ENCODE measurements at places on chromosomes 4 and X.

GRCh38 chrX:31336419-31336818 lies 264.6 kb upstream of the FTHL17 start:
- DNase-seq: no peak

- no peak for DNase-seq
These were observed 66.0 kb upstream of the STOX2 start for GRCh38 chr4:183838987-183839712.

DNA sequence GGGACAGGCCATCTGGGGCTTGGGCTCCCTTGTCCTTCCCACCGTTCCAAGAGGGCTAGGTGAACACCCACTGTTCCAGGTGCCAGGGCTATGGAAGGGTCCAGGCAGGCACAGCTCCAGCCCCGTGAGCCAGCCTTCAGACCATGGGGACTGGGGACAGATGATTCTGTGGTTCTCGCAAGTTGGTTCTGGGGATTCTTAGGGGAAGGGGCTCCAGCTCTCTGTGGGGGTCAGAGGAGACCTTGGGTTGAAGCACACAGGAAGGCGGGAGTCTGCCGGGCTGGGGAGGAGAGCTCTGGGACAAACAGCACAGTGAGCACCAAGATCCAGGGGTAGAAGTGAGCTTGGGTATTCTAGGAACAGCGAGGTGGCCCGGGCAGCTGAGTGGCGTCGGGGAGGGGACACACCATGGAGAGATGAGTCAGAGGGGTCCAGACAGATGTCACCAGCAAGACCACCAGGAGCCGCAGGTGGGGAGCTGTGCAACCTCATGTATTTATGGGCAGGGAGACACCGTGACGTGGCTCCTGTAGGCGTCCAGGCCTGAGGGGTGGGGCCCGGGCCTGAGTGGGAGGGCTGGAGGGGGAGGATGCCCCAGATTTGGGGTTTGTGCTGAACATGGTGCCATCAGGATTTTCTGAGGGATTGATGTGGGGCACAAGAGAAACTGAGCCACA lies 48.8 kb upstream of the HMX1 start:
- DNase-seq: no peak

DNA sequence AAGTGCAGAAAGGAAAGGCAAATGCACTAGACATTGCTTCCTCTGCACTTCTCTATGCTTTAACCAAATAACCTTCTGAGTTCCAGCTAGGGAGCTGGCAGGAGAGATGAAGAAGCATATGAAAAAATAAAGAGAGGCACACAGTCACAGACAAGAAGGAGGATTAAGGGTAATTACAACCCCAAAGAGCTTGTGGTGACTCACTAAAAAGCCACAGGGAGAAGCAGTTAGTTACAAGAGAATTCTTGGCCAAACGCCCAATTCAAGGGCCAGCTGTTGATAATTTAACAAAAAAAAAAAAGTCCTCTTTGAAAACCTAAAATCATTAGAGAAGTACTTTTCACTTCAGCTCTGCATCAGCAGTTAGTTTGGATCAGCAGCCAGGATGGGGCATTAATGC lies 478.0 kb downstream of the KCNIP4 start:
- peak; percentile 18 for DNase-seq

DNA sequence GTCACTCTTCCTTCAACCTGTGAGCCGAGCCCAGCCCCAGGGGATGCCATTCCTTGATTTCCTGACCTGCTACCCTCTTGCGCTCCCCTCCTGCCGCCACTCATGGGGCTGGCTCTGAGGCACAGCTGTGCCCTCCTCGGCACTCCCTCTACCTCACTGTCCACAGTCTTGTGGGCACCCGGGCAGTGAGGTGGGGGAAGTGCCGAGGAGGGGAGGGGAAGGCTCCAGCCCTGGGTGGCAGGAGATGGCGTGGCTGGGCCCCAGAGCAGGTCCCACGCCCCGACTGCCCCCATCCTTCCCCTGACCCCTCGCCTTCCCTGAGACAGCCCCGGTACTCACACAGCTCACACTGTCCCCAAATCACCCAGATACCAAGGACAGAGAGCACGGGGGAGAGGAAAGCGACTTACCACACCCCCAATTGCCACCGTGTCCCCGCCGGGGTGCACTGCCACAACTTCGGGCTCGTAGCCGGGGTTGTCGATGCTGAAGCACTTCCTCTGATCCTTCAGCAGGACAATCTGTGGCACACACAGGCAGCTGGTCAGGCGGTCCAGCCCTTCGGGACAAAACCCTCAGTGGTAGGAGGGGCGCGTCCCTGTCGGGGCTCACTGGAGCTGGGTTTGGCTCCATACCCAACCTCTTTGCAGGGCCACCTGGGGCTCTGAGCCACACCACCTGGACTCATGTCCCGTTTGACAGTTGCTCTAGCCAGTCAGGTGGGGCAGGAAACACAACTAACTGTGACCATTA lies 37.9 kb downstream of the WDR1 start:
- no peak for DNase-seq

DNA sequence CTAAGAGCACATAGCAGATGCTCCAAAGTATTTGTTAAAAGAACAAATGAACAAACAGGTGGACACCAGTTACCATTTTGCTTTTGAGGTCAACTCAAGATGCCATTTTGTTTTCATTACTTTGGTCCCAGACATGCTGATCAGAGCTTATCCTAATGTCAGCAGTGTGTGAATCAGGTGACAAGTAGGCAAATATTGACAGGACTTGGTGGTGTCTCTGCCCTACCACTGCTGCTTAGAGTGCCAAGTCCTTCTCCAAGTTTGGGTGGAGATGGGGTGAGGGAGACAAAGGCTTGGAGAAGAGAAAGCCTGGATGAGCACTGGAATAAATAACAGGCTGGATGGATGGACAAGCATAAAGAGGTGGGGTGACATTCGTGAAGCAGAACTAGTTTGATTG lies 38.7 kb downstream of the MID1IP1 start:
- no peak for DNase-seq

- DNase-seq: no peak
These were observed 82.6 kb downstream of the SCD5 start for GRCh38 chr4:82715731-82716617.

DNA sequence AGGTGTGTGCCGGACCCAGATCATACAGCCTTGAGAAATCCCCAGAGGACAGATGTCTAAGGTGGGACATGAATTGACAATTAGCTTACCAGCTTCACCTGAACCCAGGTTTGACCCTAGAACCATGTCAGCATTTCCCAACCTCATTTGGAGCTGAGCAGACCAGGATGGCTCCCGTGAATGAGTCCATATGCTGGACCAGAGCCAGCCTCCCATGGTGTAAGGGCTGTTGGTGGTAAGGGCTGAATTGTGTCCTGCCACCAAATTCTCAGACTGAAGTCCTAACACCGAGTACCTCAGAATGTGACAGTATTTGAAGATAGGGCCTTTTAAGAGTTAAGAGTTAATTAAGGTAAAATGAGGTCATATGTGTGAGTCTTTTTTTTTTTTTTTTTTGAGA lies 88.3 kb downstream of the SLC34A2 start:
- DNase-seq: no peak

DNA sequence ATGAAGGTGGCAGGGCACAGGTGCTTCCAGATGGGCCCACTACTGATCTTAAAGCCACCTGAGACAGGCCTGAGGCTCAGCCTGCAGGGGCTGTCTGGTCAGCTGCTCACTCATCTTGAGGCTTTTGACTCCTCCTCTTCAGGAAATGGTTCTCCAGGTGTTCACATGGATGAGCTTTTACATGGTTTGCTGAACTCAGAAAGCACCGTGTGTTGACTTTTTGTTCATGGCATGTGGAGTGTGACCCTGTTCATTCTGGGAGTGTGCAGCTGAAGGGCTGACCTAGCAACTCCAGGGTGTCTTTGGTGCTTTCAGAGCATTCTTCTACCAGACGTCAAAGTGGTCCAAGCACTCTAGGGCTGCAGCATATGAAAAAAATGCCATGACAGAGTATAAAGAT lies 111.1 kb downstream of the CCNG2 start:
- DNase-seq: no peak

DNA sequence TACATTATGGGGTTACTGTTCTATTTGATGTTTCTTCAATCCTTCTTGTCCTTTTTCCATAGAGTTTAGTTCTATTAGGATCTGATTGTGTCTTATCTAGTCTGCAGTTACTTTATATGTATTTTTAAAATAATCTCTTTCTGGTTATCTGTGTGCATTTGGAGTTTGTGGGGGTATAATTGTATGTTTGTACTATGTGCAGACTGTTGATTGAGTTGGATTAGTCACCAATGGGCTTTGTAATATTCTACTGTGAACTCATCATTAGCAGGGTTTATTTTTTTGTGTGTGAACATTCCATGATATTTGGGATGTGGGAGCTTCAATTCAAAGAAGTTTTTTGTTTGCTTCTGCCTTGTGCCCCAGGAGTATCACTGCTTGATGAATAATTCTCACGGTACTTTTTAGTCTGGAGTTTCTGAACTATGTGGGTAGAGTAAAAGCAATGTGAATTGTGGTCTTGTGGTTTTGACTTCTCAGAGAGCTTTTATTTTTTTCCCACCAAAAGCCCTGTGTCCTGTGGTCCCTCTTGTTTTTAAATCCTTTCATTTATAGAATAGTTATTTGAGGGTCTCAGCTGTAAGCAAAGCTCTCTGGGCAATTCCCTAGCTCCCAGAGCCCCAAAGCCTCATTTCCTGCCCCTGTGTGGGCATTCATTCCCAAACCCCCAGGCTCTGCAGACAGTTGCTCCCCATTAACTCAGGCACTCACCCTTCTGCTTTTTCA lies 127.8 kb downstream of the PHKA2 start:
- no peak for DNase-seq

DNA sequence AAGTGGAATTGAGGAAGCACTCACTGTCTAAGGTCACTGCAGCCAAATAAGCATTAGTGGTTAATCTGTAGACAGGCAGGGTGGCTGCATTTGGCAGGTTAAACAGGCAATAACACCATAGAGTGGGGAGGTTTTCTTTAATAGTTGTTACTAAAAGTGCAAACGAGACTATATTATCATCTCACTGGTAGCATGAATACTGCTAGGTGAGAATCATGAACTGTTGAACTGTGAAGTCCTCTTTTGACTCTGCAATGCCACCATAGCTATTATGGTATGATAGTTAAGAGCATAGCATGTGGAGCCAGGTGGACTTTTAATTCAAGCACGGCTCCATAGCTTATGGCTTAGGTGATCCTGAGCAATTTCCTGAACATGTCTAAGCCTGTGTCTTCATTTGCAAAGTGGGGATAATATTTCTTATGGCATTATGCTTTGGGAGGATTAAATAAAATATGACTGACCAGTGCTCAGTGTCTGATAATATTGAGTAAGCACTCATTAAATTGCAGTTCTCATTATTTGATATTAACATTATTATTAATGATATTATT lies 235.6 kb upstream of the HHIP start:
- no peak for DNase-seq

DNA sequence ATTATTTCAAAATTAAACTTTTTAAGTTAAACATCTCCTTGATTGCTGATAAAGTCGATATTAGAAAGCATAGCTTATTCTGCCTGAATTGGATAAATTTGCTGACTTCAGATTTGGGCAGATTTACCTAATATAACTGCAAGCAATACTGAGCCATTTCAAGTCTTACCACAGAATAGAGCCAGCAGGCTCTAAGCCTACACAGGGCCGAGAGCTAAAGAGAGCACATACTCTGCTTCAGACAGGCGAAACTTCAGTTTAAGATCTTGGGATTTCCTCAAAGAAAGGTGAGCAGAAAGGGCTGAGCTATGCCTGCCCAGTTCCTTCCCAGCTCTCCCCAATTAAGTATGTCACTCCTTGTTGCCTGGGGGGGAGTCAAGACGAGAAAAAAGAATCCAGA lies 240.6 kb upstream of the NOCT start:
- no peak for DNase-seq

GRCh38 chrX:10519278-10519677 lies 101.1 kb downstream of the MID1 start:
- no peak for DNase-seq
